ENCODE measurements at places on chromosomes 4 and X.
A peak's percentile ranks its signal among the peaks of the same experiment; 100 is the strongest.

DNA sequence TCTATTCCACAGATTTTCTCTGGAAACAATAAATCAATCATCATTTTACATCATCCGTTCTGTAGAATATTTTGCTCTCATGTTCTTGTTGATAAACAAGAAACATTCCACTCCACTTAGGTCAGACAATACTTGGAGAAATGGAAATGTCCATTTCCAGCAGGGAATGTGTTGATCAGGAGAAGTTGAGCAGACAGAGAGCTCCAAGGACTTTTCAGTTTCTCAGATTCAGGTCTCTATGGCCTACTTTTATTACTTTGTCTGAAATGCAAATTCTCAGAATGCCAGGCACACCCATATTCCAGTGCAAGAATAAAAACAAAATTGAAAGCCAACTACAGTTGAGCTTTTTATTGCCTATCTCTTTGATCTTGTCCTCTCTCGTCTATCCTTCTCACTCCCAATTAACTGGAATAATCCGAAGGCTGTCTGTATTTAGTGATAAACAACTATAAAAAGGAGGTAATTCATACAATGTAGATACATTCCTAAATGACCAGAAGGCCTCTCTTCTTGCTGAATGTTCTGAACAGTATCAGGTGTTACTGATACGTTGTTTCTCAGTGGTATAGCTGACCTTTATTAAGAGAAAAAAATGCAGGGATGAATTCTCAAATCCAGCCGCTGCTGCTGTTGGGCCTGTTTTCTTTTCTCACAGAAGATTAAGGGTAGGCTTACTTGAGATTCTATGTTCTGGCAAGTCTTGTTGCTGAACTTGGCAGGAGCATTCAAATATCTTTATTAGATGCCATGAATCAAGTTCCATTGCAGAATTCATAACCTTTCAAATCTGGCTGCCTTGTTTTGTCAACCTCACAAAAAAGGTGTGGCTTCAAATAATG is 72.1 kb downstream of the HPGD start:
- no peak for DNase-seq

GRCh38 chrX:154368630-154369448 is 5.6 kb downstream of the FLNA start:
- peak; percentile 78 for DNase-seq

- DNase-seq = no peak
Observed at GRCh38 chr4:87523307-87523706, 5.9 kb downstream of the SPARCL1 start.

- no peak for DNase-seq
Observed at GRCh38 chrX:136199365-136199764, 51.8 kb downstream of the MAP7D3 start.

DNA sequence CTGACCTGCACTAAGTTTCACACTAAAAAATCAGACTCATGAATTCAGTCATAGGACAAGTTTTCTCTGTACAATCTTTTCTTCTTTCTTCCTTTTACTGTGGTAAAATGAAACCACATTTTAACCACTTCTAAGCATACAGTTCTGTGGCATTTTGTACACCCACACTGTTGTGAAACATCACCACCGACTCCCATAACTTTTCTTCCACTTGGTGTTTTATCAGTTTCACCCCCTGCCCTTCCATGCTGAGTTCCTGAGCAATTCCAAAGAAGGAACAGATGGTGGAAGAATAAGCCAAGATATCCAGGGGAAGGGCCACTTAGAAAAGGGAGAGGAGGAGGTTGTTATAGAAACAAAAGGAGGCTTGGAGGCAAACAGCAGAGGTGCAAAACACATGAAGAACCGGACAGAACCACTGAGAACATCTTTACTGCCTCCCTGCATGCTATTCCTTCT is 22.6 kb downstream of the SLC25A4 start:
- DNase-seq = no peak

Measured in activated T-helper 1 cell treated with anti-CD3 and anti-CD28 coated beads, Interleukin-2, amount 50 U/mL, for 16 hours (primary cell).